ENCODE measurements at places on chromosomes 6 and 20.
A peak's percentile ranks its signal among the peaks of the same experiment; 100 is the strongest.

DNA sequence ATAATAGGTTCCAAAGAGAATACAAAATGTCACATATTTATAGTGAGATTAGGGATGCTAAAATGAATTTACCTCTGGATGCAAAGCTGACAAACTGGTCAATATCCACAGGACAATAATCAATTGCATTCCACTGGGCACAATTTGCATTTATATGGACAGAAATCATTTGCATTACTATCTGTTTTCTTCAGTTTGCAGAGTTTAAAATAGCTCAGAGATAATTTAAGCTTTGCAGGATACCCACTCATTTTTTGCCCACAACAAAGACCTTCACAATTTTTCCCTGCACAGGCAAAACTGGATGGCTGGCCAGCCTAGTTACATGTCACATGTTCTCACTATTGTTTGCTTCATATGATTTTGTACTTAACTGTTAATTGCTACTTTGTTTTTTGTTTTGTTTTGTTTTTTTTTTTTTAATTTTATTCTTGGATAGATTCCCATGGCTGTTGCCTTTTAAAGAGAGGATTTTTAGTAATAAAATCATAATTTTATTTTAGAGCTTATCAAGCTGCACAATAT is 483.5 kb downstream of the UTRN start:
- DNase-seq = no peak

- no peak for DNase-seq
These were observed 478 bp upstream of the MTHFD1L start for GRCh38 chr6:150865043-150865405.

- peak; percentile 46 for DNase-seq
These were observed 65.7 kb downstream of the SCP2D1 start for GRCh38 chr20:18879262-18879661.

DNA sequence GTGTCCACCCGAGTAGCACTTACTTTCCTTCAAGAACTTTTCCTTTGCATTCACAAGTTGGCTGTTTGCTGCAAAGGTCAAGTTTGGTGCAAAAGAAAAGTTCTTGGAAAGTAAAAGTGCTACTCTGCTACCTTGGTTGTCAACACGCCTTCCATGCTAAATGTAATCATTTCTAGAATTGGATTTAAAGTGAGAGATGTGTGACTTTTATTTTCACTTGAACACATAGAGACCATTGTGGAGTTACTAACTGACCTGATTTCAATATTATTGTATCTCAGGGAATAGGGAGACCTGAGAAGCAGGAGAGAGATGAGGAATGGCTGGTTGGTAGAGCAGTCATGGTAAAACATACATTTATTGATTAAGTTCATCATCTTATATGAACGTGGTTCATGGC is 49.7 kb upstream of the IFNGR1 start:
- DNase-seq = no peak

- DNase-seq = no peak
These were observed 135.5 kb downstream of the MYLK4 start for GRCh38 chr6:2615251-2615650.

DNA sequence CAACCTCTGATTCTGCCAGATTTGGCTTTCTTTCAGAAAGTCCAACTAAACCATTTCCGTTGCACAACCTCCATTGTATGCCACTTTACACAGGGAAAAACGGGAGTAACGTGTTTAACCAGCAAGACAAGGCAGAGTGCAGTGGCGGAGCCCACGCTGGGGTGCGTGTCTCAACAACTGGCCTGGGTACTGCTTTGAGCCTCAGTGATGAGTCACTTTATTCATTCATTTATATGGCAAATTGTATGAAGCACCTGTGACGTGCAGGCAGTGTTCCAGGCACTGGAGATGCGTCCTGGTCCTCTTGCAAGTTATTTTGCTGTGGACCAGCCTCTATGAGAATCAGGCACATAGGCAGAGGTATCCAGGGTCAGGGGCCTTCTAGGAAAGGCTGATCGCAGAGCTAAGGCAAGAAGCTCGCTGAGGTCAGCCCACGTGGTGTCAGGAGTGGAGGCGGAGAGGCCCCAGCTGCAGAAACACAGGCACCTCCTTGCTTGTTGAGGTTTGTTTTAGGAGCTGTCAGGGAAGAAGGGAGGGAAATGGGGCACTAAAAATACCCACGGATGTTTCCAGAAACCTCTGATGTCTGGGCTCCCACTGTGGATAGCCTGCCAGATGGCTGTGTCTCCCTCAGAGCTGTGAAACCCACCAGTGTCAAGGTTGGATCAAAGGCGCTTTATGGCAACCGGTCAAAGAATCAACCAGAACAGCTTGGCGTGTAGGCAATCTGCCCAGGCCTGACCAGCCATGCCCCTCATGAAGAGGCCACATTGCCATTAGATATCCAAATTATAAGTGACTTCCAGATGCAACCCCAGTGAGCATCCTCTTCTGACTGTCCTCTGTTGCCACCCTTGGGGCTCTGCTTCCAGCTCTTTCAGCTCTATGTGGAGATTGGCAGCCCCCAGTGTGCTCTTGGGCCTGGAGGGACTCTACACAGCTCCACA is 157.2 kb downstream of the CD83 start:
- no peak for DNase-seq

DNA sequence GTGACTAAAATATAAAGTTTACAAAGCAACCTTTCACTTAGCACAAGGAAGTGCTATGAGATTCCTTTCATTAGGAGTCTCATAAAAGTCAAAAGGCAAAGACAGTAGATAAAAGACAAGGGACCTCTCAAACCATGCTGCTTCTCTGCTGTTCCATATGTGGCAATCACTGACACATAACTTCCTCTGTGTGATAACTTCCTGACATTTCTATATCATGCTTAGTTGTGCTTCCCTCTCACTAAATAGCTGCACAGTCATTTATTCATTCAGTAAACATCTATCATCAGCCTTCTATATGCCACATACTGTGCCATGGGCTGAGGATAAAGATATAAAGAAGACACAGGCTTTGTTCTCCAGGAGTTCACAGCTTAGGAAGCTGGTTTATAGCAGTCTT is 214.8 kb upstream of the GRIK2 start:
- no peak for DNase-seq

DNA sequence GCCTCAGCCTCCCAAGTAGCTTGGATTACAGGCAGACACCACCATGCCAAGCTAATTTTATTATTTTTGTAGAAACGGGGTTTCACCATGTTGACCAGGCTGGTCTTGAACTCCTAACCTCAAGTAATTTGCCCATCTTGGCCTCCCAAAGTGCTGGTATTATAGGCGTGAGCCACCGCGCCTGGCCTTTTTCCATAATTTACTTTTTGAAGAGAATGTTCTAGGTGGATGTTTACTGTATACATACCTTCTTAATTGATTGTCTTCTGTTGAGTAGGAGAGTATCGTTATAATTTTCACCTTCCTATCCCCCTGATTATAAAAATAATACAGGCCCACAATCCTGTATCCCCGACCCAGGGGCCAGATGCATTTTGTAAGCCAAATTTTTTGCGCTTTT is 174.4 kb downstream of the BCAS1 start:
- DNase-seq = no peak

- DNase-seq = no peak
These were observed 28.9 kb downstream of the CDH26 start for GRCh38 chr20:59987135-59987534.

DNA sequence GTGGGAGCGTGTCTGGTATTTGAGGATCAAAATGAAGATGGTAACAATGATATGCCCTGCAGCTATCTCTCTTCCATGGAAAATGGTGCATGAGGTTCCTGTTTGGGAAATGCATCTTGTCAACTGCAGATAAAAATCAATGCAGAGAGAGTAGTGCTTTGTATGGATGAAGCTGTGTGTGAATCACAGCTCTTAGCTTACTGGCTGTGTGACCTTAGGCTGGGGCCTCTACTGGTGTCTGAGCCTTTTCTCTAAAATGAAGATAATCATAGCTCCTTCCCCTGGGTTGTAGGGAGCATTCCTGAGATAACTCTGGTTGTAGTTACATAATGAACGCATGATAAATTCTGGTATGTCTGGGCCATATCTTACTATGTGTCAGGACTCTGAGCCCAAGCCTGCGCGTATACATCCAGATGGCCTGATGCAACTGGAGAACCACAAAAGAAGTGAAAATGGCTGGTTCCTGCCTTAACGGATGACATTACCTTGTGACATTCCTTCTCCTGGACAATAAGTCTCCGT is 19.6 kb downstream of the ANGPT4 start:
- DNase-seq = no peak

DNA sequence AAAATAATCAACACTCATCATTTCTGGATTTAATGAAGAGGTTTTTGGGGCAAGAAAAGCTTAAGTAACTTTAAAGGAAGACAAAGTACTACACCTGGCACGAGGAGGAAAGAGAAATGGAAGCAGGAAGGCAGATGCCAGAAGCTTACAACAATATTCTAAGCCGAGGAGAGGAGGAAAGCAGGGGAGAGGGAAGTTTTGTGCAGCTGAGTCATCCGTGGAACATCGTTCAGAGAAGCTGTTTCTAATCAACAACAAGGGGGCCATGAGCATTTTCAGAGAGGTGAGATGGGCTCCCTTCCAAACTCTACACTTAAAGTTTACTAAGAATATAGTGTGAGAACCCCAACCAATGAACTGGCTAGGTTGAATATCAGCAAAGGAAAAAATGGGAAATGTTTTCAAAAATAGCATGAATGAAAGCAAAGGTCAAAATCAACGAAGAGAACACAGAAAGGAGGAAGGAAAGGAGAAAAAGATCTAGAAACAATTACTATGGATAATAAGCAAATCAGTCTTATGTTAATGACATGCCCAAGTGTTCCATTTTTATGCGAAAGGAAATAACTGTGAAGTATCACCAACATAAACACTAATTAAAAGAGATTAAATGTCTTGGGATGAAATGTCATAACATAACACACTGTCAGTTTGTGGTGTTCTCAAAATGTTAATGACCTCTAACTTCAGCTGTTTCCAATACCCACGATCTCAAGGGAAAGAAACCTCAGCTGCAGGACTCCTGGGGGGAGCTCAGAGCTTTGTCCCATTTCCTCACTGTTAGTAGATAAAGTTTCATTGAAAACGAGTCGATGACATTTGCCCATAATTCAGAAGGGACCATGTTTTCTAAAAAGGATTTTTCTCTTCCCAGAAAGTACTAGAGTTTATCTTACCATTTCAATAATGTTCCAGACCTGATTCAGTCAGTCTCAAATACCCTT is 203.4 kb upstream of the STXBP5 start:
- DNase-seq = no peak

DNA sequence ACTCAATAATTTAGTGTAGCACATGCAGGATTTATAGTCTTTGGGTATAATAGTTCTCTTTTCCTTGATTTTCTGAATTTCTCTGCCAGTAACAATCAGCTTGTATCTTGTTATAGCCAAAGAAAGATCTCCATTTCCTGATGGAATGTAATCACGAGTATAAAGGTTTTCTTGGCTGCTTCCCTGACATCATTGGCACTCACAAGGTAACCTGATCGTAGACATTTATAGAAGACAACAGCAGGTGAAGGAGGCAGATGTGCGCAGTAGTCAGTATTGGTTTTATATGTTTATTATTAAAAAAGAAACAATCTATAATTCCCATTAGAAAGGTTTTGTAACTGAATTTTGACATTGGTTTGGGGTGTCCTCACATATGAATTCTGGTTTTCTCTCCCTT is 44.3 kb upstream of the SYNJ2 start:
- no peak for DNase-seq

- DNase-seq = no peak
These were observed 50.7 kb upstream of the INSM1 start for GRCh38 chr20:20317195-20317594.

GRCh38 chr20:722822-723644 is 45.3 kb downstream of the SLC52A3 start:
- no peak for DNase-seq

All from SW480 (cell line).